Hematopoietic multipotent progenitor cell (in vitro differentiated cells): ENCODE measurements at places on chromosomes 12 and 14.

GRCh38 chr14:103560691-103561090, 1.8 kb downstream of the BAG5 start:
- DNase-seq = no peak

GRCh38 chr14:67002994-67003753, 186.1 kb upstream of the GARIN2 start:
- DNase-seq = no peak

DNA sequence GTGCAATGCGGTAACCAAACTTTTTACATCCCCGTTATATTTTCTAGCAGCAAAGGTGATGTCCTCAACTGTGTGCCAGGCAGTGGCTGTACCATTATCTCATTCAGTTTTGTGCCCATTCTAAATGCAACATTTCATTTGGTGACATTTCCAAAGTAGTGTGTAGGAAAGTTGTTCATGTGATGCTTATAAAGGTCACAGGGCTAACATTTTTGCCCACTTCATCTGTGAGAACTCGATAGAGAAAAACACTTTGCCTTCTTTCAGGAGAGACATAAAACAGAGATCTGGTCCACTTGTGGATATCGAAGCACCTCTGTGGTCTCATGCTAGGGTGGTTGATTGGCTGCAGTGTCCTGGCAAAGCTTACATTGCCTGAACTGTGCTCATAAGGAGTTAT, 414.2 kb upstream of the PDE3A start:
- no peak for DNase-seq

DNA sequence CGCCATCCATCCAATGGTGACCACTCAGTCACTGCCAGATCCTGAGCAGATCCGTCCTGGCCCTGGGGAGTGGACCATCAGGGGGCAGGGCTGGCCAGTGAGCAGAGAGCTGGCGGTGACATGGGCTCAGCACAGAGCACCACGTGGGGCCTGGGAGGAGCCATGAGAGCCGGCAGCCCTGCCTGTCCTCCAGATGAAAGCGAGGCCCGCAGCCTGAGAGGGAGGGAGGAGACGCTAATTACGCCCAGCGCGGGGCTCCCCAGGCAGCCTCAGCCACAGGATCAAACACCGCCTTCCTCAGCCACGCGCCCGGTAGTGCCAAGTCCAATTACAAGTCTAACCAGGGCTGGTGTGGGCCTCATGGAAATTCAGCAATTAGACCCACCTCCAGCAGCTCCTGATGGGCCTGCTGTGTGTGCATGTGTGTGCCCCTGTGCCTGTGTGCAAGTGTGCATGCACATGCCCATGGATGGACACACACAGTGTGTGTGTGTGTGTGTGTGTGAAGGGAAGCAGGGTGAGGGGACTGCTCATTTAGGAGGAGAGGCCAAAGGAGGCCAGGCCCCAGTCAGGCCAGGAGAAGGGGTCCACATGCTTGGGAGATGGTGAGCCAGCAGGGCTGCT, 68.0 kb downstream of the KIF26A start:
- no peak for DNase-seq

DNA sequence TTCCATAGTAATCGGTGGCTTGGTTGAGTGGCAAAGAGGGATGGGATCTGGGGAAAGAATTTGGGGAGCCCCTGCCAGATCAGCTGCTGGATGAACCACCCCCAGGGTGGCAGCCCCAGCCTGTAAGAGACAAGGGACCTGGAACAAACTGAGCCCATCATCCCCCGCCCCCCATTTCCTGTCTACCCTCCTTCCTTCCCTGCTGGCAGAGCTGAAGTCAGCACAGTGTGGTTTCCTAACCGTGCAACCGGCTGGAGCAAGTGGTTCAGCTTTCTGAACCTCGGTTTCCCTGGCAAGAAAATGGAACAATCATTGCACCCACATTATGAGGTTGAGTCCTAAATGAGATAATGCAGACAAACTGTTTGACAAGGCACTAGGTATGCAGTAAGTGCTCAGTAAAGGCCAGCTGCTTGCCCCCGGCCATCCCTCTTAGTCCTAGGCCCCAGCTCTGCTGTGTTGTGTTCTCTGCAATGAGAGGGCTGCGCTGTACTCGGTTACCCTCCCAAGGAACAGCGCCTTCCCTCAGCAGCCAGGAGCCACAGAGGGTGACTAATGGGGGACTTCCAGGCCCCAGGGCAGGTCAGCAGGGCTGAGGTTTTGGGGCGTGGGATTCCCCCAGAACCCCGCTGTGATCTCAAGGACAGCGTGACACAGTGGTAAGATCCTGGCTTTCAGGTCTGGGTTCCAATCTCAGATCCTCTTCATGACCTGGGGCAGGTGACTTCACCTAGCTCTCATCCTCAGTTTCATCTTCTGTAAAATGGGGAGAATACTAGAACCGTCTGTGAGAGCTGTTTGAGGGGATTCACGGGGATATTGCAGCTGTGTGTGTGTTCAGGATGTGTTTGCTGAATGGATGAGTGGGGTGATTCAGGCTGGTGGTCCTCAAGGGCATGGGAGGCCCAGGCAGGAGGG, 16.5 kb downstream of the SELPLG start:
- DNase-seq = peak; percentile 54

GRCh38 chr14:33551963-33552362, 398.9 kb downstream of the EGLN3 start:
- DNase-seq = no peak

- DNase-seq = no peak
Measured at GRCh38 chr12:52537101-52537500, 15.8 kb downstream of the KRT71 start.

- DNase-seq = no peak
Measured at GRCh38 chr14:50037852-50038251, 78.5 kb downstream of the VCPKMT start.

- DNase-seq = no peak
Measured at GRCh38 chr12:7197841-7198240, 8.4 kb downstream of the PEX5 start.
